NCI-H2171 (cell line): ENCODE measurements at places on chromosomes 1 and 21.

- no peak for DNase-seq
Measured at GRCh38 chr1:240114222-240114621, 22.5 kb downstream of the FMN2 start.

DNA sequence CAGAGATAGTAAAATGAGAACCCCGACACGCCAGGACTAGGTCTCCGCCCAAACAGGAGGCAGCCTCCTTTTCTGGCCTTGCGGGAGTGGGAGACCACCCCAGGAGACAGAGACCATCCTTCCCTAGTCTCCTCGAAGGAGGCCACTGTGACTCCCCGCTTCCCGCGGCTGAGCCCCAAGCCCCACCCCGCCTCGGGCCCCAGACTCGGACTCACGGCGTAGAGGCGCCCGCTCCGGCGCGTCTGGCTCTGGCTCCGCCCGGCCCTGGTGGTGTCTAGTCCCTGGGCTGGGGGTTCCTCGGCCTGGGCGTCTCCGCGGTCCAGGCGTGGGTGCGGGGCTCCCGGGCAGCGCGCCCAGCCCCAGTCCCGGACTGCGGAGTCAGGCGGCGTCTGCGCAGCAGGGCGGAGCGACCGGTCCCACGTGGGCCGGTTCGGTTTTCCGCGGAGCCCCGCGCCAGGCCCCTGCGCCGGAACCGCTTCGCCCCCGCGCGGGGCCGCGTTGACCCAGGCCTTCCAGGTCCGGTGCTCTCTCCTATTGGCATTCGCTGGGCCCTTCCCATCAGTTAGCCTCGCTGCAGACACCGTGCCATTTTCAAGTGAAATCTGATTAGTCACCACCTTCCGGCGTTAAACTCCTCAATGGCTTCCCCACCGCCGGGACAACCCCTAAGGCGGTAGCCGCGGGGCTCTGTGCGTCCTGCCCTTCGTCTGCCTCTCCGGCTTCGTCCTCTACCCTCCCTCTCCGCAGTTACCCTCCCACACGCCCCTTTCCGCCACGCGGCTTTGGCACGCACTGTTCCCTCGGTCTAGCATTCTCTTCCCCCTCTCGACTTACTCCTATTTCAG lies at the start of gene C1orf216:
Gene C1orf216 (minus strand): TSS at position 393 of the 845 bp plus-strand sequence. CDS start 2,563 bp downstream, outside the sequence.
- DNase-seq: peak; percentile 27

GRCh38 chr1:29270929-29271521 lies 34.7 kb downstream of the PTPRU start:
- DNase-seq: no peak

DNA sequence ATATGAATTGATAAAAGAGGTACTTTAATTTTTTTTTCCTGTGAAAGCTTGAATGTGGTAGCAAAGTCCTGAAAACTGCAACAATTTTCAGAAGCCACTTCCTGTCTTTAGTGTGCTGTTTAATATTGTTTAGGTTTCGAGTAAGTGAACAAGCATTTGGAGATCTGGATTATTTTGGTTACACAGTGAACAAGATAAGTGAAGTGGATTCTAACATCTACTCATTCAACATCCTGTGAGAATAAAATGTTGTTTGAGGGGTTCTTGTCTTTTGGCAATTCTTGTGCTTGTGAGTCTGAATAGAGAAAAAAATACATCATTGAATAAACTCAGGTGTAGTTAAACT lies 35.2 kb upstream of the PLA2G4A start:
- no peak for DNase-seq

- DNase-seq: no peak
Measured at GRCh38 chr1:147167365-147167764, 4.9 kb downstream of the PRKAB2 start.

- no peak for DNase-seq
Measured at GRCh38 chr1:181794332-181794731, 267.2 kb downstream of the ZNF648 start.

GRCh38 chr1:55716151-55716550 lies 501.0 kb upstream of the USP24 start:
- DNase-seq: no peak

DNA sequence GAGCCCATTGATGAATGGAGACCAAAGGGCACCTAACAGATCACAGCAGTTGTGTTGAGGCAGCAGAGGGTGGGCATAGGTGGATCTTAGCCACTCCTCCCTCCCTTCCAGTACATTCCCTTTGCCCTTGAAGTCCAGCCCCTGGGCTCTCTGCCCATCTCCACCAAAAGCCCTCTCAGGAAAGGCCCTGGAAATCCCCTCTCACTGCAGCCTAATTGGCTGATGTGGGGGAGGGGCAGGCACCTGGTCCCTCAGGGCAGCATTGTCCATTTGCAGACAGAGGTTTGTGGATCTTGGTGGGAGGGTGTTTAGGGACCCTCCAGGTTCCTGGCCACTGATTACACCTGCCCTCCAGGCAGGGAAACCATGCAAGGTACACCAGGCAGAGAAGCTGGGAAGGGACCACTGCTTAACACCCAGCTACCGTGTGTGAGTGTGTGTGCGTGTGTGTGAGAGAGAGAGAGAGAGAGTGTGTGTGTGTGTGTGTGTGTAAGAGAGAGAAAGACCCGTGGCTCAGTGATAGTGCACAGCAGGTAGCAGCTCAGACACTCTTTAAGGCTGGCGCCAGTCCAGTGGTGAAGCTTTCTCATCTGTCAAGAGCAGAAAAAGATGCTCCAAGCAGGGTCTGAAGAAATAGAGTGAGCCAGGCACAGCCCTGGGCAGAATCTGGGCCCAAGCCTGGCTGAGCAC lies 71.1 kb downstream of the MATN1 start:
- peak; percentile 19 for DNase-seq

GRCh38 chr21:34881421-34881820 lies 167.7 kb downstream of the RUNX1 start:
- no peak for DNase-seq

DNA sequence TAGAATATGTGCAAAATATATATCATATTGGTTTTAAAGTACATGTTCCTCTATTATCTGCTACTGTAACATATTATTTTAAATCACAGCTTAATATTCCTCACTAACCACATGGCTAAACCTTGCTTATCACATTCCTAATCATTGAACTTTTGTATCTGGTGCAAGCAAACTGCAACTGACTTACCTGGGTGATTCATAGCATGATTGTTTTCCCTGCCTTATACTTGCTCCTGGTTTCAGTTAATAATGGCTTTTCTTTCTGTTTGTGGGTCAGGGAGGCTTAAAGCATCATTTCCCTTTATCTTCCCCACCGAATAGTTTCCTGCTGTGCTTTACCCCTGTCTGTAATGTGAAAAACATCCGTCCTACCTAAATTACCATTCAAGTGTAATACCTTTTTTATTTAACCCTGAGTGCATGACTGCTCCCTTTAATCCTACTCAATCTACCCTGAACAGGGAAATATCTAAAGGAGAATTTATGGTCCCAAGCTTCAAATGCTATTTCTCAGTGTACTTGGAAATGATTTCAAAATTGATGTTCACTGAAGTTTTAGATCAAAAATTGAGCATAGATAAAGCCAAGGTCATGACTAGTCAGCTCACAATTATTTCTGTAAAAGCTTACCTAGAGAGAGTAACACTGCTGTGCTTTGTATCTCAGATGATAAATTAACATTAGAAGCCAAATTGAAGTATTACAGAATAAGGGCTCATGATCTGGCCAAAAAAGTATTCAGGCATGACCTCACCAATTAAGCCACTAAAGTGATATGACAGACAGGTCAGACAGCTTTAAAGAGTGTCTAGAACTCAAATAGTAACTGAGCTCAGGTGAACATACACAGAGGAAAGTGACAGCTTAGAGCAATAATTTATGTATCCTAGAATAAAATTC lies 507.1 kb downstream of the BRINP3 start:
- DNase-seq: no peak

DNA sequence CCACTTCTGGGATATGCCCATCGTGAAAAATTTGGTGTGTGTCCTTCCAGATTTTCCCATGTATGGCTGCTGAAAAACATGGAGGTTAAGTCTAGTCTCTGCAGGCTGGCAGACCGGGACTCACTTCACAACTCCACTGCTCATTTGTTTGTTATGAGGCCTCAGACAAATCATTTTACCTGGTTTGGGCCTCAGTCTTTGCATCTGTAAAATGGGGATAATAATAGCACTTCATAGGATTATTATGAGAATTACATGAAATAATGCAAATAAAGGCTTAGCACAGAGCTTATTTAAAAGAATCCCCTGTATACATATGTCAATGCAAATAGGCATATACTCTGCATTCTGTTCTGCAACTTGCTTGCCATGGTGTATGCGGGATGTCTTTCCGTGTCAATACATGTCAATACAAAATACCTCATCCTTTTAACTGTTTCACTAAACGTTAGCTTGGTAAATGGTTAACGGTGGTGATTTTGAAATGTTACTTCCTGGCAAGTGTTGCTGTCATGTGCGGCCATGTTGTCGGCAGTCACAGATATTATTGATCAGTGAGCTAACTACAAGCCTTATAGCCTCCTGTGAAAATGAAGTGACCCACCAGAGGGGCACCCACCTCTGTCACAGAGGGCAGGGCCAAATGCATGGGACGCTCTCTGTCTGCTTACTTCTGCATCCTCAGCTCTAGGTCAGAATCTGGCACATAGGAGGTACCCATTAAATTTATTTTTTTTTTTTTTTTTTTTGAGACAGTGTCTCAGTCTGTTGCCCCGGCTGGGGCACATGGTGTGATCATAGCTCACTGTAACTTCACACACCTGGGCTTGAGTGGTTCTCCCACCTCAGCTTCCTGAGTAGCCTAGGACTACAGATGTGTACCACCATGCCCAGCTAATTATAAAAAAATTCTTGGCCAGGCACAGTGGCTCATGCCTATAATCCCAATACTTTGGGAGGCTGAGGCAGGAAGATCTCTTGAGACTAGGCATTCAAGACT lies 4.3 kb downstream of the LCK start:
- DNase-seq: no peak

- no peak for DNase-seq
Measured at GRCh38 chr1:246269466-246269865, 237.6 kb downstream of the SMYD3 start.

DNA sequence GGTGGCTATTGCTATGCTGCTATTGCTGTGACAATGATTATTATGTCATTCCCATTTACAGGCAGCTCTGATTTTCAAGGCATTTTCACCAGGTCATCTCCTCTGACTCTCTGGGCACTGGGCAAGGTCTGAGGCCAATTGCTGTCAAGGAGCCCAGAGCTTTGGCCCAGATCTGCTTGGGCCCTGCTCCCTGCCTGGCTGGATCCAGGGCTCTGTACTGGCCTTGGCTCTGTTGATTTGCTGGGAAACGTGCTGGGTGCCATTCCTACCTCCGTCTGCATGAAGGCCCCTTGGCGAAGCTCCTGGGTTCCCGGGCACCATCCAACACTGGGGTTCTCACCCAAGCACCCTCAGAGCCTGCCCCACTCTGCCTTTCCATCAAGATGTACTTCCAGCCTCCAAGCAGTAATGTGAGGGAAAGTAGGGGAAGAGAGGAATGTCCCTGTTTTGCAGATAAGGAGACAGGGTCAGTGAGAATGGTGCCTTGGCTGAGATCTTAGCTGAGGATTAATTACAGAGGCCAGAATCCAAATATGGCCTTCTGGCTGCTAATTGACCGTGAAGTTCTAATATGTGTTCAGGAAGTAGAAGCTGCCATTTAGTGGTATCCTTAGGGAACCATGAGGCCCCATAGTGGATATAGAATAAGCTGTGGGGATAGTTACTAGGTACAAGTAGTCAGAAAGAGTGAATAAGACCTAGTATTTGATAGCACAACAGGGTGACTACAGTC lies 63.9 kb downstream of the HTR6 start:
- no peak for DNase-seq

DNA sequence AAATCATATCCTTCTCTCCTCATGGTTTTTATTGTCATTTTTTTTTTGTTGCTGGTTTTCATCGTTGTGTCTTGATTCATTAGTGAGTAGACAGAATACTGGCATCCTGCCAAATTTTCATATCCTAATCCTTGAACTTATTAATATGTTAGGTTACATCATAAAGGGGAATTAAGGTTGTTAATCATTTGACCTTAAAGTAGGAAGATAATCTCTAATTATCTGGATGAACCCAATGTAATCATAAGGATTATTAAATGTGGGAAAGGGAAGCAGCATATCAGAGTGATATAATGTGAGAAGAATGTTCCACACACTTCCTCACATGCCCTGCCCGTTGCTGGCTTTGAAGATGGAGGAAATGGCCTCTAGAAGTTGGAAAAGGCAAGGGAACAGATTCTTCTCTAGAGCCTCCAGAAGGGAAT lies 299.7 kb downstream of the HMCN1 start:
- DNase-seq: no peak

- no peak for DNase-seq
Measured at GRCh38 chr1:3086272-3086974, 17.4 kb downstream of the PRDM16 start.

DNA sequence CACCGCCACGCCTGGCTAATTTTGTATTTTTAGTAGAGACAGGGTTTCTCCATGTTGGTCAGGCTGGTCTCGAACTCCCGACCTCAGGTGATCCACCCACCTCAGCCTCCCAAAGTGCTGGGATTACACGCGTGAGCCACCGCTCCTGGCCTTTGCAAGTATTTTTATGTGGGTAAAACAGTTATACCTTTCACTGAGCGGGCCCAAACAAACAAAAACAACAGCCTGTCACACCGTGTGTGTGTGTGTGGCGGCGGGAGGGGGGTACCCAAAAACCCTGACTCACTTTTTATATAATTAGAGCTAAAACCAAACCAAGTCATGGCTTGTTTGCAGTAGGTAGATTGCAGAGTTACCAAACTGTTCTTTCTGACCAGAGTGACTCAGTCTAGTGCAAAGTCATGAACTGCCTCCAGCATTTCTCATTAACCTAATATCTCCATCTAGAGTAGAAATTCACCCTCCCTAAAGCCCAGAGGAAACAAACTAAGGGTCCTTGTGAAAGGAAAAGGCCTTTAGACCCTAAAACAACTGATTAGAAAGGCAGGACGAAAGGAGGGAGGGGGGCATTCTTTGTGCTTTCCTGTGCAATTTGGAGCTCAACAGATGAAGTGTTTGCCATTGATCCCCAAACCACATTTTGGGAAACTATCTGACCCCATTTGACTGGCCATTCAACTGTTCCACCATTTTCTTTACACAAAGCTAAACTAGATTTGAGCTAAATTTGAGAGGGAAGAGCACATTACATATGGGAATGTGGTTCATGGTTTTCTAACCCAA lies 181.0 kb downstream of the DHRS3 start:
- no peak for DNase-seq

DNA sequence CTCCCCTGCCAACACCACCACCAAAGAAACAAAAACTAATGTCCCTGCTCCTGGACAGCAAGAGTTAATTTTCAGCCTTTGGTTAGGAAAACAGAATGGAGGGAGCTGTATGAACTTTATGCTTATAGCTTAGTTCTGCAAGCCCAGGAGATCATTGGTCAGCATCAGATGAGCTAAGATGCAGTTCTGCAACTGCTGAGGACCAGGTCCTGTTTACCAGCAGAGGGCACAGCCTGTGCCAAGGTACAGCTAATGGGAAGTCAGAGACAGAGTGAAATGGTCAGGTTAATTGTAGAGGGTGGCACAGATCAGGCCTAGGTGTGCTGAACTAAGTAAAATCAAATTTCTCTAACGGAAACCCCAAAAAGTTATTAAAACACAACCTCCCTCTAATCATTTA lies 161.3 kb downstream of the ROR1 start:
- DNase-seq: no peak

GRCh38 chr1:244876228-244876910 lies 12.0 kb upstream of the HNRNPU start:
- no peak for DNase-seq

GRCh38 chr1:53037159-53037558 lies 24.9 kb upstream of the PODN start:
- DNase-seq: no peak
